ENCODE measurements at places on chromosomes 3 and 15.

GRCh38 chr3:123401836-123402530 is 46.9 kb downstream of the ADCY5 start:
- no peak for DNase-seq

GRCh38 chr3:13700362-13700761 is 151.4 kb downstream of the FBLN2 start:
- DNase-seq = no peak

- DNase-seq = no peak
Measured at GRCh38 chr3:134463676-134464063, 22.1 kb downstream of the ANAPC13 start.

GRCh38 chr3:36132214-36132613 is 248.1 kb upstream of the STAC start:
- DNase-seq = no peak

GRCh38 chr3:440826-441225 is 244.3 kb downstream of the CHL1 start:
- DNase-seq = no peak

- DNase-seq = no peak
Measured at GRCh38 chr3:59408047-59408624, 358.3 kb upstream of the CFAP20DC start.

GRCh38 chr15:99122831-99123712 is 18.2 kb downstream of the SYNM start:
- DNase-seq = no peak

GRCh38 chr3:187263270-187263669 is 28.3 kb downstream of the MASP1 start:
- peak; percentile 12 for DNase-seq

DNA sequence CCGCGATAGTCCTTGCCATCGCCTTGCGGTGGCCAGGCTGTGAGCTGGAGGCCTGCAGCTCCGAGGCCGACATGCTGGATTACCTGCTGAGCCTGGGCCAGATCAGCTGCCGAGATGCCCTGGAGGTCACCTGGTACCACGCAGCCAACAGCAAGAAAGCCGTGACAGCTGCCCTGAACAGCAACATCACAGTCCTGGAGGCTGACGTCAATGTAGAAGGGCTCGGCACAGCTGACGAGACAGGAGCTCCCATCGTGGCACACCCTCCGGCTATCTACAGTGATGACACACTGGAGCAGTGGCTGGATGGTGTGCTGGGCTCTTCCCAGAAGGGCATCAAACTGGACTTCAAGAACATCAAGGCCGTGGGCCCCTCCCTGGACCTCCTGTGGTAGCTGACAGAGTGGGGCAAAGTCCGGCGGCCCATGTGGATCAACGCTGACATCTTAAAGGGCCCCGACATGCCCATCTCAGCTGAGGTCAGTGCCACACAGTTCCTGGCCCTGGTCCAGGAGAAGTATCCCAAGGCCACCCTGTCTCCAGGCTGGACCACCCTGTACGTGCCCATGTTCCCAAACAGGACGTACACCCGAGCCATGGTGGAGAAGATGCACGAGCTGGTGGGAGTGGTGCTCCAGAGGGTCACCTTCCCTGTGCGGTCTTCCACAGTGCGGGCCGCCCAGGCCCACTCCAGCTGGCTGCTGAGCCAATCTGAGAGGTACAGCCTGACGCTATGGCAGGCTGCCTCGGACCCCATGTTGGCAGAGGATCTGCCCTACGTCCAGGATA is 70.2 kb downstream of the FAM43A start:
- DNase-seq = no peak

GRCh38 chr3:152389316-152389934 is 120.7 kb downstream of the MBNL1 start:
- DNase-seq = no peak

DNA sequence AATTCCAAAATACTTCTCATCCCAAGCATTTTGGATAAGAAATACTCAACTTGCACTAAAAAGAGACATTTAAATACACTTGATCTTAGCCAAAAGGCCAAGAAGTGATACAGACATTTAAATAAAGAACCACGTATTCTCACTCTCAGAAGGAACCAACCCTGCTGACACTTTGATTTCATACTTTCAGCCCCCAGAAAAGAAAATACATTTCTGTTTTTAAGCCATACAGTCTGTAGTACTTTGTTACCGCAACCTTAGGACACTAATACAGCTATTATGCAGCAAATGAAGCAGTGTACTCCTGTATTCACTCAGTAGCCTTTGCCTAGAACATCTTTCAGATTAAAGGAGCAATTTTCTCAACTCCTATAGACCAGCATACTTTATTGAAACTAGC is 86.7 kb downstream of the TBC1D5 start:
- no peak for DNase-seq

- DNase-seq = no peak
Measured at GRCh38 chr15:31145271-31145911, 43.9 kb upstream of the TRPM1 start.

- DNase-seq = no peak
Measured at GRCh38 chr3:58588030-58588614, 10.9 kb upstream of the FAM107A start.

DNA sequence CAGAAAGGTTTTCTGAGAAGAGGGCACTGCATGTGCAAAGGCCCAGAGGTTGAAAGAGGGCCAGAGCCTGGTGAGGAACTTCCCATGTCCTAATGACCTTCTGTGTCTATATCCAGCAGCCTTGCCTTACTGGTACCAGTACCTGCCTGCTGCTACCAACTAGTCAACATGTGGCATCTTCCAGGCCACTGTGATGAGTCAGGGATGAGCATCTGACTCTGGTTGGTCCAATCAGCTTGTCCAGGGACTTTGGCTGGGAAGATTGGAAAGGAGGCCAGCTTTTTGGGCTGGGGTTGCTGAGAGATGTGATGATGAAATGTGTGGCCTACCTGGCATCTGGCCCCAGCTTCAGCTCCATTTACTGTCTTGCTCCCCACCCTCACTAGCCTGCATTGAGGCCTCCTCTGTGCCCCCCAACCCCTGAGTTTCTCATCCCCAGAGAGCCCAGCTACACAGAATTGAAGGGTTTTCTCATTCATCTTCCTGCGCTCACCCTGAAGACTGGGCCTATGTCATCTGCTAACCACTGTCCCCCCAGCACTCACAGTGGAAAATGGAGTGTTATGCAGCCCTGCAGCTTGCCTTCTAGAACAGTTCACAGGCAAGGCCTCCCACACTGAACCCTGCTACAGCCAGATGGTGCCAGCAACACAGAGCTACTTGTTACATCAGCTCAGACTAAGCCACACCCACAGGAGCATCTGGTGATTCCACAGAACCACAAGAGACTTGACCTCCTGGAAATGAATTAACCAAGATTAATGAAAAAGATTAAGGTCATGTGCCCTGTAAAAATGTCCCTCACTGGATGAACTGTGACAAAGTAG is 1.3 kb upstream of the TWF2 start:
- peak; percentile 87 for DNase-seq

- DNase-seq = no peak
Measured at GRCh38 chr3:155196131-155197021, 97.1 kb downstream of the STRIT1 start.

DNA sequence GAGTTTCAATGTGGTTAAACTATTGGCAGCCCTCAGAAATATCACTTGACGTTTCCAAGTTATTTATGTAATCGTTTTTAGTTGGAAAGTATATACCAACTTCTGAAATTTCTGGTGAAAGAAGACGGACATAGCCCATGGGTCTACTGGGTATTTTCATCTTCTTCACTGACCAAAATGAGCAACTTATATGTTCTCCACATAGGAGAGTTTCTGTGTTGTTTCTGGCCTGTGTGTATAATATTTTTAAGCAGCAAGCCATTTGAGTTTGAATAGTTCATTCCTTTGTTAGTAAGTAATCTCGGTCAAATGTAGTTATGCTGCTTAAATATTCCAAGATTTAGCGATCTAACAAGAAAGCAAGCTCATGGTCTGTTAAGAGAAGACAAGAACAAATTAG is 57.3 kb downstream of the ADAMTSL3 start:
- DNase-seq = no peak

GRCh38 chr3:112090887-112091586 is 4.8 kb downstream of the C3orf52 start:
- DNase-seq = no peak

DNA sequence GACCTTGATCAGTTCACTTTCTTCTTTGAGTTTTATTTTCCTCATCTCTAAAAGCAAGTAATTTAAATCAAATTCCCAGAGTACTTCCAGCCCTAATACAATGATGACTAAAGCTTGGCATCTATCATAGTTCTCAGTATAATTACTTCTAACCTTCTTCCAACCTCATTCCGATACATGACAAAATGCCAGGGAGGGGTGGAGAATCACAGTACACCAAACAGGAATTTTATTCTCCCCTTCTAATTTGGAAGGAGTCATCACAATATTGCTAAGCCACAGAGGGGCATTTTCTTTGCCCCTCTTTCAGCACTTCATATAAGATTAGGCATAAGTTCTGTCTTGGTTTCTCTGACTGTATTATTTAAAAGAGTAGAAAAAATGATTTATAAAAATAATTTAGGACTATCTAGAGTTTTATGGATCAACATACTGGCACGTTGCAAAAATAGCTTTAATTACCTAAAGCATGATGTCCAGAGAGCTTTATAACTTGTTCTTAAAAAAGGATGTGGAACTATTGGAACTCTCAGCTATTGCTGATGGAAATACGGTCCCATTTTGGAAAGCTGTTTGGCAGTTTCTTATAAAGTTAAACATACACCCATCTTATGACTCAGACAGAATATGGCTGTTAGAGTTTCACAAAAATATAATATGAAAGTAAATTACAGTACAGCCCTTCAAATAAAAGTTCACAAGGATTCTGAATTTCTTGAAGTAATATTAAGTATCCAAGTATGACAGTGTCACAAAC is 86.9 kb upstream of the UBE2E2 start:
- no peak for DNase-seq

- DNase-seq = peak; percentile 87
Measured at GRCh38 chr15:87902772-87903426, 353.6 kb downstream of the NTRK3 start.

GRCh38 chr3:71120012-71120411 is 463.5 kb downstream of the FOXP1 start:
- no peak for DNase-seq

DNA sequence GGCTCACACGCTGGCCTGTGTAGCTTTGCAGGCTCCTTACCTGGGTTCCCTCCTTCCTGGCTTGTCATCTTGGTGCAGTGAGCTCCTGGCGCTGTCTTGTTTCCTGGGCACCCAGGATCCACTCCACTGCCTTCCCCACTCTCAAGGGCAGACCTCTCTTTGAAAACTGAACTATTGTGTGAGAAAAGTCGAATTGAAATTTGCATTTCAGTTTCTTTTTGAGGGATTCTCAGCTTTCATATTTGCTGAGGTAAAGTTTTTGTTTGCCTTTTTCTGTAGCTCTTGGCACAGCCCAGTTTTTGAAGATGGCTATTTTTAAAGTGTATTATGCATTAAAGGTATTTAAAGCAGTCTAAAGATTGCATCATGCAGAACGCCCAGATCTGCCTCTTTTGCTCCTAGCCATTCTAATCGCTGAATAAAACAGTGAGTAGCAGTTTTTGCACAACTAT is 70.1 kb downstream of the CCK start:
- DNase-seq = no peak

DNA sequence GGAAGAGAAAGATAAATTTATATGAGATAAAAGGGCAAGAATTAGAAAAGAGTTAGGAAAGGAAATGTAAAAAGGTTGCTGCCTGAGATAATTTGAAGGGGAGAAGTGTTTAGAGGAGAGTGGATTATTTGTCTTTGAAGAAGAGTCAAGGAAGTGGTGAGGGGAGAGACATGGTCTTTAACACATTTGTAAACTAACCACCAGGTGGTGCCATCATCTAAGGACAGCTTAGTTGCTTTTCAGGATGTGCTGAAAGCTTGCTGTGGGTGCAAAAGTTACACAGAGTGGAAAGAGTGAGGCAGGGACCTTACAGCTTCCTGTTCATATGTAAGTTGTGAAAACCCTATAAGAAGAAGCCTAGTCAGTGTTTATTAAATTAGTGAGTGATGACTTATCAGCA is 114.1 kb upstream of the DNAJC19 start:
- DNase-seq = no peak

DNA sequence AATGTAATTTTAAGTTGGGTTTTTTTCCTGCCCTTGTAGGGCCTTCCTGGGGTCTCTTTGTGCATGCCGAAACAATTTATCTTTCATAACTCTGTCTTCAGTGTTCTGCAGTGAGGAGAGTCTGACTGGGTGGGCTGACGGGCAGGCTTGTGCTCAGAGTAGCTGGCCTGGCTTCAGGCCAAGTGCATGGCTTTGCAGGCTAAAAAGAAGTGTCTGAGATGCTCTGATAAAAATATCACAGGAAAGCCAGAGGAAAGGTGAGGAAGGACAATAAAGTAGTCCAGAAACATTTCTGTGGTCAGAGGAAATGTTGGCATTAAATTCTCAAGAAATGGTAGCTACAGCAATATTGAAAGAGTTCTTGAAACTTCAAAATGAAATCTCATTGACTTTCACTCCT is 25.5 kb downstream of the ST3GAL6 start:
- no peak for DNase-seq

GRCh38 chr3:147589016-147589415 is 179.9 kb downstream of the ZIC1 start:
- no peak for DNase-seq

GRCh38 chr3:187673012-187673411 is 2.8 kb upstream of the SST start:
- DNase-seq = no peak

- no peak for DNase-seq
Measured at GRCh38 chr3:42516443-42516842, 14.0 kb downstream of the VIPR1 start.

DNA sequence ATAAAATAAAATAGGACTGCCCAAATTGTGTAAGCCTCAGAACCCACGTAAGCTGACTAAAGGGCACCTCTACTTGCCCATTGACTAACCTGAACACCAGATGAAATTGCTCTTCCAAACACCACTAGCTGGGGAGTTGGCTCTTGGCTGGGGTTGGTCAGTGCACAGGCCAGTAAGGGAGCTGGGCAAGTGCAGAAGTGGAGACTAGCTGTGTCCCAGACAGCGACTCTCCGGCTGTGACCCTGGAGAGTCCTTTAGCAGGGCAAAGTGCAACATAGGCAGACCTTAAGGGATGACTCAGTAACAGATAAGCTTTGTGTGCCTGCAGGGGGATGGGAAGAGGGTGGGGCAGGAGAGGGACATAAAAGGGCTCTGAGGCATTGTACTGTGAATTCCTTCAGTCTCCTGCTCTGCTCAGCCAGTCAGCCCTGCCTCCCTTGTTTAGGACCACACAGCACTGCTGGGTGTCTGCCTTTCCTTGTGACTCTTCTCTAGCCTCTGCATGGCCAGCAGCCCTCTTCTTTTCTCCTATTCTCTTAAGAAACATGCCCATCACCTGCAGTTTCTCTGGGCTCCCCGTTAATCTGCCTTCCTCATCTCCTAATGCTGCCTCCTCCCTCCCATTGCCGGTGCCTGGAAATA is 13.2 kb downstream of the NR1I2 start:
- DNase-seq = no peak

- DNase-seq = no peak
Measured at GRCh38 chr15:74795966-74796625, 14.2 kb downstream of the CSK start.

GRCh38 chr3:65439641-65440284 is 599.0 kb downstream of the MAGI1 start:
- DNase-seq = no peak

GRCh38 chr15:22892333-22892732 is 53.9 kb downstream of the NIPA2 start:
- DNase-seq = no peak

- no peak for DNase-seq
Measured at GRCh38 chr15:39195961-39196486, 384.9 kb upstream of the THBS1 start.

- DNase-seq = no peak
Measured at GRCh38 chr3:108378153-108378951, 82.0 kb downstream of the HHLA2 start.

Data from coronary artery (tissue), 2 donors.